ENCODE measurements at places on chromosomes 5 and 9. TPM values are rescaled to one million over a fixed set of nuclear protein-coding genes. Genes with fewer than 3 reads are reported as not detected.

TSSK1B gene
- total RNA-seq: not detected

PCAT7 gene
- total RNA-seq: not detected

ARL14EPL gene
- total RNA-seq: not detected

FOXD4L4 gene
- not detected for total RNA-seq

HMGXB3 gene
- 21.8 TPM for total RNA-seq

PTGES gene
- 8.3 TPM for total RNA-seq

DMXL1 gene
- 38.4 TPM for total RNA-seq

OLFM1 gene
- total RNA-seq: 23.9 TPM

HAPLN1 gene
- 0.31 TPM for total RNA-seq

ZNF189 gene
- total RNA-seq: 21.0 TPM

CARD9 gene
- total RNA-seq: 1.3 TPM

ELP1 gene
- total RNA-seq: 18.6 TPM

CAMLG gene
- total RNA-seq: 35.7 TPM

GRCh38 chr9:94853887-94854286 is 127.4 kb downstream of the AOPEP start:
- ATAC-seq: no peak

DNA sequence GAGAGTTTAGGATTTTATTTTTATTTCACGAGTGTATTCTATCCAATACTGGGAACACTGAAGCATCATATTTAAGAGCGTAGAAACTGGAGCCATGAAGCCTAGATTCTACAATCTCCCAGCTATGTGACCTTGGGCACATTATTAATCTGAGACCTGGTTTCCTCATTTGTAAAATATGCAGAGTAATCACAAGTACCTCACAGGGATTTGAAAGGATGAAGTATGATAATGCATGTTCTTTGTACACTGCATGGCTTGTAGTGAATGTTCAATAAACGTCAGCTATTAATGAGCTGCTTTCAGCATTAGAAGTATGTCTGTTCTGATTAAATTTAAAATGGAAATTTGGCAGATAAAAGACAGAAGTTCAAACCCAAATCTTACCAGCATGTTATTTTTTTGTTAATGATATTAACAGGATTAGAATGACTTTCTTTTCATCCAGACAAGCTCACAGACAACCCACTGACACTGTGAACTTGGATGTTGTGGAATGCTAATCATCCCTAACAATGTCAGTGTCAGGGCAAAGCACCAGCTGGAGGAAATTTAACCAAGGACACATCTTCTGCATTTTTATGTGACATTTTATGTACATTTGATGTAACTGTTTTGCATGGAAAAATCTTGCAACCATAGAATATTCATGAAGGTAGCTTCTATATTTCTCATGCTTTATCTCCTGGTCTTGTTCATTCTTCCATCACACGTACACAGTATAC is 27.1 kb upstream of the CTXN3 start:
- ATAC-seq: no peak

DNA sequence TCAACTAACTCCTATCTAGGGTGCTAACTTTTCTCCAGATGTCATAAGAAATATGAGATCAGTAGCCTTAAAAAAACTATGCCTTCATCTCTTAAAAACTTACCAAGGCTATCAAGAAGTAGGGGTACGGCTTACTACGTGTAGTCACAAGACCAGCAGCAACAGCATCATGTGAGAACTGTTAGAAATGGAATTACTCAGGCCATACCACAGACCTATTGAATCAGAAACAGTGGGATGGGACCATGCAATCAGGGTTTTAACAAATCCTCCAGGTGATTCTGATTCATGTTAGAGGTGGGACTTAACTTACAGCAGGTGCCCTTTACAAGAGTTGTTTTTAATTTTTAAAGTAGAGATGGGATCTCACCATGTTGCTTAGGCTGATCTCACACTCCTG is 4.6 kb downstream of the IFNE start:
- ATAC-seq: no peak

- ATAC-seq: no peak
Observed at GRCh38 chr9:123608104-123608503, 252.1 kb downstream of the CRB2 start.

DNA sequence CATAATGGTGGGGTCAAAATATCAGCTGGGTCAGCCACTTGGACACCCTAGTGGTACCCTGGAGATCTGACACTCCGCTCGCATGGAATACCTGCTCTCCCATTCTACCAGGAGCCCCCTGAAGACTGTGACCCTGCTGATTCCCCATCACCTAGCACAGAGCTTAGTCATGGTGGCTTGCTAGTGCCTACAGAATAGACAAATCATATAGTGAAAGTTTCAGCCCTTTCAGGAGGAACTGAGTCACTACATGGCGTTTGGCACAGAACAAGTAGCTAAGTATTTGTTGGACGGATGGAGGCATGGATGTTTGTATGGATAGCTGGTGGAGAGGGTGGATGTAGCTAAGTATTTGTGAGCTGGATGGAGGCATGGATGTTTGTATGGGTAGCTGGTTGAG is 65.3 kb downstream of the LMX1B start:
- no peak for ATAC-seq

DNA sequence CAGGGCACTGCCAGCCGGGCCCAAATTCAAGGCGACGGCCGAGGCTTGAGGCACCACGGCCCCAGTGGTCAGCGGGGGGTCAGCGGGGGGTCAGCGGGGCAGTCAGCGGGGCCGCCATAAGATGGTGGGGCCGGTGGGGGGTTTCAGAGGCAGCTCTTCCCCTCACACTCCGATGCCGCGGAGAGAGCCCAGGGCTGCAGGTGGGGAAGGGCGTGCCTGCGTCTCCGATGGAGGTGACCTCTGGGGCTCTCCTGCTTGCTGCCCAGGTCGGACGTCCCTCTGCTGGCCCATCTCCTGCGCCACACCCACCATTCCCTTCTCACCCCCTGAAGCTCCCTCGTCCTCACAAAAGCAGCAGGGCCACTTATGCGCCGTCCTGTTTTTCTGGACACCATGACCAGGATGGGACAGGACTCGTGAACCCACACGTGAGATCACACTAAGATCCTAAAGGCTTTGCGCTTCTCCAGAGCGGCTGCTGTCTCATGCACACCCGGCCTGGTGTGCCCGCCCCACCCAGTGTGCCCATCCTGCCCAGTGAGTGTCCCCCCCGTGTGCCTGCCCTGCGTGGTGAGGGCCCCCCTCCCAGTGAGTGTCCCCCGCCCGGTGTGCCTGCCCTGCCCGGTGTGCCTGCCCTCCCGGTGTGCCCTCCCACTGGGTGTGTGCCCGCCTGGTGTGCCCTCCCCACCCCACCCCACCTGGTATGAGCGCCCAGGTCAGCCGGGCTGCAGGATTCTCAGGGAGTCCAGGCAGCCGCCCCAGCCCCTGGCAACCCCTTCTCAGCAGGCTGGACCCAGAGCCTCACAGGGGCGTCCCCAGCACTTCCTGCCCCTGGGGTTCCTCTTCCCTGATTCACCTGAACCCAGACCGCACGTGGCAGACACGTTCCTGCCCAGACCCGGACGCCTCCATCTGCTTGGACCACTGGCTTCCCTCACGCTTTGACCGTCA is 48.7 kb upstream of the NKD2 start:
- no peak for ATAC-seq

GRCh38 chr9:70123695-70124094 is 80.0 kb downstream of the MAMDC2 start:
- ATAC-seq: no peak

DNA sequence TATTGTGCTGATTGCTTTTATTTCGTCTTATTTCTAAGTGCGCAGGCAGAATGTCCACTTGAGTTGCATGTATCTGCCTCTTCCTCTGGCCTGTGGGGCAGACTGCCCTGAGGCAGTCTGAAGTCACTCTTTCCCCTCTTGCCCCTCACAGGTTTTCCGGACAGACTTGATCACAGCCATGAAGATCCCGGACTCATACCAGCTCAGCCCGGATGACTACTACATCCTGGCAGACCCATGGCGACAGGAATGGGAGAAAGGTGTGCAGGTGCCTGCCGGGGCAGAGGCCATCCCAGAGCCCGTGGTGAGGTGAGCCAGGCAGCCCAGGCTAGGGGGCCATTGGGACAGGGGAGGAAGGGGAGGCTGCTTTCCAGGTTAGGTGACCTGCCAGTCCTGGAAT is 26.4 kb downstream of the JADE2 start:
- ATAC-seq: no peak

GRCh38 chr9:592225-592624 is 249.3 kb upstream of the DMRT1 start:
- ATAC-seq: no peak

GRCh38 chr5:58940446-58940845 is 357.6 kb downstream of the RAB3C start:
- ATAC-seq: no peak

DNA sequence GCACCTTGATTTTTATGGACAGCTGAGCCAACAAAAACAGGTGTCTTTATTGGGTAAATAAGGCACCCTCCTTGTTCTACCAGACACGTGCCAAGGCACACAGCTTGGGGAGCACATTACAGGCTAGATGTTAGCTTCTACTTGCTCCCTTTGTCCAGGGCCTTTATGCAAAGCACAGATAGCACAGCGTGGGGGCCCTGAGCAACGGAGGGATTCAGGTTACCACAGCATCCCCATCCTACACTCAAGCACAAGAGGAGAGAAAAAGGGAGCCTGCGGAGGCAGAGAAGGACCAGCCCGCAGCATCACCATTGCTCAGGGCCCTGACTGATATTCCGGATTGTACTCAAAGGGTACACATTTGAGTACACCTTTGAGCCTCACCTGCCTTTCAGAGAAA is 181.7 kb upstream of the KIF2A start:
- no peak for ATAC-seq

- no peak for ATAC-seq
Observed at GRCh38 chr5:78888580-78889368, 96.3 kb downstream of the ARSB start.

GRCh38 chr5:12616093-12616492 is 711.8 kb upstream of the CTNND2 start:
- no peak for ATAC-seq

- no peak for ATAC-seq
Observed at GRCh38 chr5:59722874-59723273, 170.7 kb downstream of the PDE4D start.

DNA sequence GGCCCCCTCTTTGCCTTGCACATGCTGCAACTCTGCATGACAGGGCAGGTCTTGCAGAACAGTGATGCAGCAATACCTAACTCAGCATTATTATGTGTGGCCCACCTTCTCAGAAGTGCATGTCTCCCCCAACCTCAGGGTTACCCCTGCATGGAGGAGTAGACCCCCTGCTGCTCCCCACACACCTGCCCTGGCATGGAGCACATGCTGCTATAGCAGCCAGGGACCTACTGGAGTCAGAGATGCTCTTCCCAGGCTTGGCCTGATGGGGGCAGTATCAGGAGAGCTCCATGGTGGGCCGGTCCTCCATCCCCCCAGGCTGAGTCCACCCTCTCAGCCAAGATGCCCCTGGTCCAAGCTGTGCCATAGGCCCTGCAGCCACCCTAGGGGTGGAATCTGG is 13.2 kb upstream of the BOD1 start:
- ATAC-seq: no peak

DNA sequence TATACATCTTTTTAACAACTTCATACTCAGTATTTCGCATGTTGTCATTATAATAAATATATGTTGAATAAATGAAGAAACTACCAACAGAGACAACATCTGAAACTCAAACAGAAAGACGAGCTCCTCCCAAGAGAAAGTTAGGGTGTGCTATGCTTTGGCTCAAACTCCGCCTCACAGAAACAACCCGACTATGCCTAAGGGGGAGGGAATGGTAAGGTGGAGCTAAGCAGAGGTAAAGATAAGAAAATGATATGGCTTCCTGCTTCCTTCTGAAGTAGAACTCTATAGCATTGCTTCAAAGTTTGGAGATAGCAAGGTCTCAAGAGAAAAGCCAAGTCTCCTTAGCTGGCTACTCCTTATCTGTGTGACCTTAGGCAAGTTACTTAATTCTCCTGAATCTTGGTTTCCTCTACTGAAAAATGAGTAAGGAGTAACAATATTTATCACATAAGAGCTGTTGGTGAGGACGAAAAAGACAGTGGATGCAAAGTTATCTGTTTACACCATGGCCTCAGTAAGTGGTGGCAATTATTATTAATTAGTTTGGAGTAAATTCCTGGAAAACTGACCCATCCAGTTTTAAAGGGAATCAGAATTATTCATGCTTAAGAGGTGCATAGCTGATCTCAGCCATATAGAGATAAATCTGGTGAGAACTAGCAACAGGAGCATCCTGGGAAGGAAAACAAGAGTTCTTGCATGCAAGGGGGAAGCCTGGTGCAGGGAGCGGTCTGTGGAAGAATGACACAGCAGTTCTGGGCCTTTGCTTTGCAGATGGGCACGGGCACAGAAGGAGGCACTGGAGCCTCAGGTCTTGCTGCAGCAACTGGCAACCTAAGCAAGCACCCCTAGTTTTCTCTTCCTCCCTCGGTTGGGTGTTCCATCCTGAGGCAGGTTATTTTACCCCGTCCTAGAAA is 73.3 kb downstream of the GLIS3 start:
- ATAC-seq: no peak

- ATAC-seq: no peak
Observed at GRCh38 chr5:111535879-111536549, 23.7 kb upstream of the STARD4 start.

DNA sequence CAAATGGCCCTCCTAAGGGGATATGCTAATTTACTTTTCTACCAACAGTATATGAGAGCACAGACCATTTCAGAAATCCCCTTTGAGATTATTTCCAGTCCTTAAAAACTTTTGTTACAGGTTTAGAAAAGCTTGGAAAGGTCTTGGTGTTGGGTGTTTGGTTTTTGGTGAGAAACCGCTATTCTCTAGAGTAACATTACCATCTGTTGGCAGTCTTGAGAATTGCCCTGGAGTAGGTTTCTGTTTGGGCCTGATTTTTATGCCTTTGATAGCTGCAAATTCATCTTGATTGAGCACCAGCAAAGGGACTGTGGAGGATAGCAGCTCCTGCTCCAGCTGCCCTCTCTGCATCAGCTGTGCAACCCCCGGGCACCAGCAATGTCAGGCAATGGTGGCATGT is 8.0 kb downstream of the NUDT2 start:
- no peak for ATAC-seq

DNA sequence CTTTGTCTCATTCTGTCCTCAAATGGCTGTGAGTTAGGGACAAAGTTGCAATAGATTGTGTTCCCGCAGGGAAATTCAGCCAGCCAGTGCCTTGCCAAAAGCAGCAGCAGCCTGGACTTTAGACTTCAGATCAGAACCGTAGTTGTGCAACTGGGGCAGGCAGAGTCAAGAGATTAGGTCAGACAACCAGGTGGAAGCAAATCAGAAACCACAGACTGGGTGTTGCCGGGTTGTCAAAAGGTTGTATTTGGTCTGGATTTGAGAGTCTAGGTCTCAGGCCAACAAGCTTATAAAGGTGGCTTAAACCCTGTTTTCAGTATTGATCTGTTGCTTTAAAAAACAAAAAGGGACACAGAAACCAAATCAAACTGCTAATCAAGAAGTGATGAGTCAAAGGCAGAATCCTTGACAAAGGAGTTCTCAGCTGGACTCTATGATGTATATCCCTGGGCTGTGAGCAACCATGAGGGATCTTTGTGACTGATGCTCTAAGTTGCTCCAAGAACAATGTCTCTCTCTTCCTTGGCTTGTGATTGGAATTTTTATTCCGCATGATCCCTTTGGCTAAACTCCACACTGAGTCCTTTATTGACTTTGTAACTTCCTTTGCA is 20.9 kb downstream of the RFK start:
- ATAC-seq: peak; percentile 79

GRCh38 chr9:130830231-130830760 is 4.8 kb upstream of the ABL1 start:
- ATAC-seq: no peak
